Fibroblast of mammary gland (primary cell): ENCODE measurements at places on chromosomes 2 and 18.
A peak's percentile ranks its signal among the peaks of the same experiment; 100 is the strongest.

DNA sequence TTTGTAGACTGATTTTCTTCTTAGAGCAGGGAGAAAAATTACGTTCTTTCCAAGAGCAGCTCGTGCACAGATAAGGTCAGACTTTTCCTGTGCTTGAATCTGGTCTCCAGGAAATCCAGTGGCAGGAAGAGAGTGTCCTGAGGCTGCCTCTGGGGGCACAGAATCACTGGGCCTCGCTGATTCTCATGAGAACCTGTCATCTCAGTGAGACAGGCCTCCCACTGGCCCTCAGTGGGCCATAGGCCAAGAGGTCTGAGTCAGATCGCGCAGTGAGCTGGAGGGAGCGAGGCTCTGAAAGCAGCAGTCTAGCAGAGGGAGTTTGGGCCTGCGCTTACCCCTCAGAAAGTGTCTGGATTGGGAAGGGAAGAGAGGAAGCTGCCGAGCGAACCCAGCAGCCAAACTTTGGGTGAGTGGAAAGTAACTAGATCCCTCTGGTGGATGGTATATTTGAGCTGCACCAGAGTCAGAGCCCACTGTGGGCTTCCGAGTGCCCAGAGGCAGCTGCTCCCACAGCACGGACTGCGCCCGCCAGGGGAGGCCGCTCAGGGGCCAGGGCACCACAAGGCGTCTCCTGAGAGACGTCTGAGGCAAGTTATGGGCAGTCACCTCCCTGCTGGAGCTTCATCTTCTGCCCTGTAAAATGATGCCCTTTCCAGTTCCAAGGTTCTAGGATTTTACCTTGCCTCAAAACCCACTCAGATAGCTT is 8.2 kb downstream of the GDF7 start:
- peak; percentile 85 for DNase-seq

DNA sequence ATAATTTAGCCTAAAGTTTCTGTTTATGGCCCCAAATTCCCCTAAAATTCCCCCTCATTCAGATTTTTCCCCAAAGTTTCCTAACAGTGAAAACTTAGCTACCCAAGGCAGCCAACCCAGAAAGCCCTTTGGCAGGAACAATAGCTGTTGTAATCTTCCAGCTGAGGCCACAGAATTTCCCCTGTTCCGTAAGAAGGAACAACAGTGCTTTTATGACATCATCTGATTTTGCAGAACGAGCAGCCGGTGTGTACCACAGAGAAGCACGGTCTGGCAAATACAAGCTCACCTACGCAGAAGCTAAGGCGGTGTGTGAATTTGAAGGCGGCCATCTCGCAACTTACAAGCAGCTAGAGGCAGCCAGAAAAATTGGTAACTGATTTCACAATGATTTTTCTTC is 6.3 kb downstream of the TNFAIP6 start:
- DNase-seq, result peak; percentile 80

DNA sequence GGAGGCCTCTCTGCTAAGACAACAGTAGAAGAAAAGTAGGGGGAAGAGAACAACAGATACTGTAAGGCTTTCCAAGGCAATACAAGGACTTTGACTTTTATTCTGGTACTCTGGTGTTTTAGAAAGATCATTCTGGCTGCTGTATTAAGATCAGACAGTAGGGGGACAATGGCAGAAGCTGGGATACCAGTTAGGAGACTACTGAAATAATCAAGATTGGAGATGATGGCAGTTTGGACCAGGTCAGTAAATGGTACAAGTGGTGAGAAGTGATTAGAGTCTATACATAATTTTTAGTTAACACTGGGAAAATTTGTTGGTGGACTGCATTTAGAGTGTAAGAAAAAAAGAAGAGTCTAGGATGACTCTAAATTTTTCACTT is 139.7 kb downstream of the ROCK1 start:
- peak; percentile 50 for DNase-seq

DNA sequence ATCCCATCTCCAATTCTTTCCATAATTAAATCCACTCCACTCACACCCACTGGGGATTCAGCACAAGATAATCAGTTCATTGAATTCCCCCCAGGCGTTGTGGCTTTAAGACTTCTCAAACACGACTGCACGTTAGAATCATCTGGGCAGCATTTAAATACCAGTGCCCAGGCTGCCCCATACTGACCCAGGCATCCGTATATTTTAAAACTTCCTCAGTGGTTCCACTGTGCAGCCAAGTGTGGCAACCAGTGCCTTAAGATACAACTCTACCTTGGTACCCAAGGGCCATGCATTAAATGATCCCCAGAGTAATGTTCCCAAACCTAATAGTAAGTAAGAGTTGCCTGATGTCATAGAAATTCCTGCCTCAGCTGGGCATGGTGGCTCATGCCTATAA is 54.3 kb upstream of the BZW1 start:
- no peak for DNase-seq

GRCh38 chr2:193542762-193543161 is 1348.0 kb upstream of the TMEFF2 start:
- DNase-seq, result no peak

- DNase-seq, result peak; percentile 95
Observed at GRCh38 chr2:85717308-85718008, 23.3 kb downstream of the GNLY start.

- DNase-seq, result peak; percentile 11
Observed at GRCh38 chr2:182404975-182405561, 21.8 kb downstream of the PDE1A start.
